Adipocyte (in vitro differentiated cells): ENCODE measurements at places on chromosomes 6 and 20.

- no peak for DNase-seq
Measured at GRCh38 chr6:106520711-106521401, 108.4 kb downstream of the RTN4IP1 start.

- no peak for DNase-seq
Measured at GRCh38 chr20:35472209-35472608, 16.8 kb downstream of the CEP250 start.

DNA sequence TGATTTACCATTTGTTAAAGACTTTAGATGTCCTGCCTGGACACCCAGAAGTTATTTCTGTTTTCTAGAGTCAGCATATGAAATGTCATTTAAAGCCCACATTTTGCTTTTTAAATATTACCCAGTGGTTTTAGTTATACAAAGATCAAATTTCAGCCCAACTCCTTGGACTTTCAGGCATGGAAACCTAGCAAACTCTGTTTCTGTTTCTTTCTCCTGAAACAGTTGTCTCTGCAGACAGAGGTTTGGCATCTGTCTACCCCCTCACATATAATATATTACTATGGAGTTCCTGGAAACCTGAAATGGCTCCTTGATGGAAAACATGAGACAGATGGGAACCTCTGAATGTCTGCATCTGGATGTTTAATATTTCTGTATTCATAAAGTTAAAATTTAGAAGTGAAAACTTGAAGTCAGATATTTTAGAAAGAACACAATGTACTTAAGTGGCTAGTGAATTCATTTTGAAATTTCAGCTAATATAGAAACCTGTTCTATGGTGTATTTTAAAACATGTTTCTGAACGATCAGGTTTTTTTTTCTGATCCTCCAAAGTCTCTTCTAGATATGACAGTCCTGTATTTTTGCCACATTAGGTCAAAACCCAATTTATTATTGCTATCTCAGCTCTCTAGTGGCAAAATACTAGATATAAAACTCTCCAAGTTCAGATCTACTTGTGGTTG is 743.3 kb downstream of the CD109 start:
- peak; percentile 28 for DNase-seq

DNA sequence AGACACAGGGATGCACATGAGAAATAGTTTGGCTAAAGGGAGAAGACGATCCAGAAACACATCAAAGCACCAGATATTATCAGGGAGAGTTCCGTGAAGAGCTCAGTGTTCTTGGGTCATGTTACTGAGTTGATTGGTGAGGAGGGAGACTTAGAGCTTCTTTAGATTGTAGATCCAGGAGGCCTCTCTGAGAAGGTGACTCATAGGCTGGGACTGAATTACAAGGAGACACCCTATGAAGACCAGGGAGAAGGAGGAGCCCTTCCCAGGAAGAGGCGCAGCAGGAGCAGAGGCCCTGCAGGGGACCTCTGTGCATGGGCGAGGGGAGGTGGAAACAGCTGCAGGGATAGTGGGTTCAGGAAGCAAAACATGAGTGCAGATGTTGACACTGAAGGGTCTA is 196.5 kb downstream of the SLC24A3 start:
- no peak for DNase-seq
